HT1080 (cell line): ENCODE measurements at places on chromosomes 5 and 9. TPM values are rescaled to one million over a fixed set of nuclear protein-coding genes. Genes with fewer than 3 reads are reported as not detected.

Gene TMEM252
- not detected in 2 replicates for total RNA-seq

Gene OBP2B
- not detected in 2 replicates for total RNA-seq

Gene LYSMD3
- 5.7 and 12.1 TPM in 2 replicates for total RNA-seq

Gene TERT
- 9.0 and 10.5 TPM in 2 replicates for total RNA-seq

Gene AK8
- total RNA-seq: not detected in 2 replicates

Gene ARHGEF39
- total RNA-seq: 5.3 and 8.9 TPM in 2 replicates

Gene RNF183
- total RNA-seq: not detected in 2 replicates

Gene LRRC19
- total RNA-seq: not detected in 2 replicates

DNA sequence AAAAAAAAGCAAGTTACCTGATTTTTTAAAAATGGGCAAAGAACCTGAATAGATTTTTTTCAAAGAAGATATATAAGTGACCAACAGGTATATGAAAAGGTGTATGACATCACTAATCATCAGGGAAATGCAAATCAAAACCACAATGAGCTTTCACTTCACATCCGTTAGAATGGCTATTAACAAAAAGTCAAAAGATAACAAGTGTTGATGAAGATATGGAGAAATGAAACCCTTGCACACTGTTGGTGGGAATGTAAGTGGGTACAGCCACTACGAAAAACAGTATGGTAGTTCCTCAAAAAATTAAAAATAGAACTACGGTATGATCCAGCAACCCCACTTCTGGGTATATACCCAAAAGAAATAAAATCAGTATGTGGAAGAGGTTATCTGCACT lies 134.8 kb downstream of the UGCG start:
- no peak for DNase-seq

DNA sequence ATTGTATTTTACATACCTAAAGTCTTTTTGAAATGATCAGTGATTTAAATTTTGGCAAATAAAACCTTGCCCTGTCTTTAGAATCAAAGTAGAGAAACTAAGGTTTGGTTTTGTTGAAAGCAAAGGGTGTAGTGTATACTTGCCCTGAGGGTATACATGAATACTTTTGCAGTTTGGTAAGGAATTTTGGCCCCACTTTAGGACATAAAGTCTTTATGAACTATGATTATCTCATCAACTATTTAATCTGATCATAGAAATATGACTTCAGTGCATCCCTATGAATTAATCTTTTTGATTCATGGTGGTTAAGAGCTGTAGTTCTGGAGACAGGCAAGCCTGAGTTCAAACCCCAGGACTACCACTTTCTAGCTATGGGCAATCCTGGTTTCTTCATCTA lies 17.7 kb downstream of the RAD1 start:
- DNase-seq: no peak

DNA sequence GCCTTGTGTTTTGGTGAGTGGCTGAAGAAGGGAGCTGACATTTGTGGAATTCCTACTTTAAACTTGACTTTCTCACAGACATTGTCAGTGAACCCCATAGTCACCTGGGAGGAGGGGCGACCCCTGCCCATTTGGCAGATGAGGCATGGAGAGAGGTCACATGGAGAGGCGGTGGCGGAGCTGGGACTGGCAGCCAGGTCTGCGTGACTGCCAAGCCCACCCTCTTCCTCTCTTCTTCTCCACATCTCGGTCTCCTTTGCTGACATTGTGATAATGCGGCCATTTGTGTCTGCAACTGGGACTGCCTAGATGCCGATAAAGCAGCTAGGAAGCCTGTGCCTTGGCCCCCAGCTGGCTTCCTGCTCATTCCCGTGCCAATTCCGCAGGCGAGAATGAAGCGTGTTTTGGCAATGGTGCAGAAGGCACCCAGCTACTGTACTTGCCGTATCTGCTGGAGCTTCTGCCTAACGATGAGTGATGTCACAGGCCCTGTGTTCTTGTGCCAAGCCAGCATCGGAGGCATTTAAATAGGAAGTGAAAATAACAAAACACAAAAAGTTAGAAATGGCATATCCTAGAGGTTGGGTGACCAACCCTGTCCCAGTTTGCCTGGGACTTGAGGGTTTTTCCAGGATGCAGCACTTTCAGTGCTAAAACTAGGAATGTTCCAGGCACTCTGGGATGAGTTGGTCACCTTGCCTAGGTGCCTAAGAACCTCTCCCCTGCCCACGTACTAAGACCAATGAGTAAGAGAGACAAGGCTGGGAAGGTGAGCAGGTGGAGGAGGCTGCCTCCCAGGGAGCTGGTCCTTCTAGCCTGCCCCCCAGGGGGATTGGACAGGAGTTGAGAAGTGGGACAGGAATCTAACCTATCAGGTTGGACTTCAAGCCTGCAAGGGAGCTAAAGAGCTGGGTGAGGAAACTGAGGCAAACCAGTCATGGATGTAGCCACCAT lies 23.6 kb downstream of the OLFML2A start:
- no peak for DNase-seq

- peak; percentile 68 for DNase-seq
Observed at GRCh38 chr9:72041775-72042194, 18.6 kb downstream of the C9orf57 start.

DNA sequence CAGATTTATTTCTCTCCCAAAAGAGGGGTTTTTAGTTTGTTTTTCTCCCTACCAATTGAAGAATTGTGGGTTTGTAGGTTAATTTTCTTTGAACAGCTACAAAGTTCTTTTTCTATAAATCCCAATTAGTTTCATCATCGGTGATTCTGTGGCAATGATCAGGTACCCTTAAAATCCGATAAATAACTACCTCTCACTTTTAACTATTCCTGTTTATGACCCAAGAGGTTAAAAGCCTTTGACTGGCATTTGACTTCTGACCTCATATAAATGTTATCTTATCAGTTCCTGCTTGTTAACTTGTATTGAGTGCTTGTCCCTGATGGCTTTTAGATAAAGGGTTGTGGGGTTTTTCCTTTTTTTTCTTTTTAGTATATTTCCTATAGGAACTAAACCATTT lies 124.4 kb upstream of the TMEM161B start:
- no peak for DNase-seq

GRCh38 chr5:62341783-62342475 lies 35.9 kb downstream of the KIF2A start:
- no peak for DNase-seq

- no peak for DNase-seq
Observed at GRCh38 chr5:170286386-170286925, 11.1 kb downstream of the LCP2 start.

DNA sequence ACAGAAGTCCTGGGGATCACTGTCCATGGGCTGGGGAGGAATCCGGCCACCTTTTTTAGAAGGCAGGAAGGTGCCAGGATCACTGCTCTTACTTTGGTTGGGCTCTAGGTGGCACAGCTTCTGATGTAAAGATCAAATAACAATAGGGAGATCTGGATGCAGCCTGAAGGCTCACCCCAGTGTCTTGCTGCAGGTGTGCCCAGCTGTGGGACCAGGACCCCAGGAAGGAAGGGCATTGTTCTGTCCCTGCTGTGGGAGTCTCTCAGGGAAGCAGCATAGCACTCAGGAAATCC lies 69.6 kb downstream of the DAB2IP start:
- DNase-seq: no peak

GRCh38 chr9:123957731-123958130 lies 27.8 kb upstream of the DENND1A start:
- no peak for DNase-seq

- no peak for DNase-seq
Observed at GRCh38 chr5:52804981-52805380, 17.3 kb downstream of the ITGA1 start.

DNA sequence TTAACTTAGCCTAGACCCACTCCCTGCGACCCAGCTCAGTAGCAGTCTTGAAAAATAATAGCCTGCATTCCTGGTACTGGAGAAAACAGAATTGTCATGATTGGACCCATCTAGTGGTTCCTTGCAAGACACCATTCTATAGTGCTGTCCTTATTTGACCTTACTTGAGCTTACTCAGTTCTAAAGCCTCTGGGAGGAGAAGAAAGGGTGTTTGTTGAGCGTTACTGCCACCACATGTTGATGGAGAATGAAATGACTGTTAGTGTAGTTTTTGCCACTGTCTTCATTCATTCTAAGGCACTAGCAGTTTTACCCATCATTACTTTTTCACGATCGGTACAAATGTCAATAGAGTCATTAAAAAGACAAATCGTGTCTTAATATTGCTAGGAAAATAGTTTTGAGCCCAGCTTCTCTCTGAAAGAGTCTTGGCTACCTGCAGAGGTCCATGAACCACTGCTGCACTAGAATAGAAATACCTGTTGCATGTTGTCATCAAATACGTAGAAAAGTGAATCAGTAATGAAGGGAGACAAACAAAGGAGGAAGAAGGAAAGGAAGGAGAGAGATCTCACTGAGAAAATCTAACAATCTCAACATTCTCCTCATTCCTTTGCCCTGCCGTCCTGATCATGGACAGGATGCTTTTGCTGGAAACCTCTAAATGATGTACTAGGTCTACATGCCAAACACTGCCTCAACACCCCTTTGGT lies 96.0 kb downstream of the LIX1 start:
- DNase-seq: peak; percentile 34

- DNase-seq: no peak
Observed at GRCh38 chr9:98324801-98325200, 69.4 kb upstream of the TBC1D2 start.

GRCh38 chr9:136357202-136357725 lies 6.3 kb downstream of the DNLZ start:
- DNase-seq: no peak

DNA sequence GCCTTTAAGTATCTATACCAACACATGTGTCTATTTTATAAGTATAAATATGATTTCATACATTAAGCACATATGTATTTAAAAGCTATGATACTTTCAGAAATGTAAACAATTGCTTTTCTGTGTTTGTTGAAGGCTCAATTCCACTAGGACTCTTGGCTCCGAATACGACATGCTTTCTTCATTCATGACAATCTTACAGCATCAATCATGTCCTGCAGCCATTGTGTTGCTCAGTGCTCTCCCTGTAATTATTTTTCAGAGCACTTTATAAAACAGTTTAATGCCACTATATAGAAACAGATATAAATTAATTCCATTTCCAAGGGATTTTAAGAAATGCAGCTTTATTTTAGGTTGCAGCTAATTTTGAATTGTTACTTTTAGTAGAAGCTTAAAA lies 167.3 kb downstream of the TAF11L14 start:
- DNase-seq: no peak
